ENCODE measurements at places on chromosomes 12 and 14.
A peak's percentile ranks its signal among the peaks of the same experiment; 100 is the strongest.

- no peak for DNase-seq
Measured at GRCh38 chr12:121279507-121279915, 17.0 kb downstream of the CAMKK2 start.

GRCh38 chr12:108914121-108914531 lies 34.2 kb downstream of the DAO start:
- no peak for DNase-seq

DNA sequence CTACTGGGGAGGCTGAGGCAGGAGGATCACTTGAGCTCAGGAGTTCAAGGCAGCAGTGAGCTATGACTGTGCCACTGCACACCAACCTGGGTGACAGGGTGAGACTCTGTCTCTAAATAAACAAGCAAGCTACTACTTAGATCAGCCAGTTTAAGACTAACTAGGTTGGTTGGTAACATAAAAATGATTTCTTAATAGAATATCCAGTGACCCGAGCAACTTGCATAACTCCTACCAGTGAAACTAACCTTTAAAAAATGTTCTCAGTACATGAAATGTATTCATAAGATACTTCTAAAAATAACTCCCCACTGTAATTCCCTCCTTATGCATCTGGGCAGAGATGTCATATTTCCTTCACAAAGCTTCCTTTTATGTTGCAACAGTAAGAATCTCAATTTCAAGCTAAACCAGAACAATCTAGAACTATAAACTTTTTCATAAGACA lies 15.9 kb downstream of the TAOK3 start:
- no peak for DNase-seq

- DNase-seq: no peak
Measured at GRCh38 chr14:76585616-76586015, 175.7 kb upstream of the VASH1 start.

- DNase-seq: no peak
Measured at GRCh38 chr12:121165316-121165715, 32.6 kb downstream of the P2RX7 start.

- no peak for DNase-seq
Measured at GRCh38 chr14:99568567-99569560, 35.1 kb downstream of the CCDC85C start.

GRCh38 chr12:41466300-41466699 lies 278.2 kb downstream of the PDZRN4 start:
- DNase-seq: no peak

- no peak for DNase-seq
Measured at GRCh38 chr12:124898923-124899294, 15.5 kb downstream of the UBC start.

DNA sequence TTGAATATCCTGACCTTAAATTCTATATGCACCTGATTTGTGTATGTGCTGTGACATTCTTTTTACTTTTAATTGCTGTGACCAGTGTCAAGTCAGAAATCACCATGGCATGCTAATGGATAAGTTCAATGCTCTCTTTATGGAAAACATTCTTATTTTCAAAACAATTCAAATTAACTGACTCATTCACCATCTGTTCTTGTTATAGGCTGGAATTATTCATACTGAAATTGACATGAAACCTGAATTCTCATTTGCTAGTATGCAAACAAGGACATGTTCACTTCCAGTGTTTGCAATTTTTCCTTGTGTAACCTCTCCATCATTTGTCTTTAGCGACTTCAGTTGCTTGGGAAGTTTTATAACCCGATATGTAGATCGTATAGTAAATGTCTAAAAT lies at the start of gene TAS2R30:
Gene TAS2R30, minus strand, starts transcription at position 340 of the 400 bp plus-strand sequence. CDS start 400 bp downstream, outside the sequence.
- DNase-seq: no peak

DNA sequence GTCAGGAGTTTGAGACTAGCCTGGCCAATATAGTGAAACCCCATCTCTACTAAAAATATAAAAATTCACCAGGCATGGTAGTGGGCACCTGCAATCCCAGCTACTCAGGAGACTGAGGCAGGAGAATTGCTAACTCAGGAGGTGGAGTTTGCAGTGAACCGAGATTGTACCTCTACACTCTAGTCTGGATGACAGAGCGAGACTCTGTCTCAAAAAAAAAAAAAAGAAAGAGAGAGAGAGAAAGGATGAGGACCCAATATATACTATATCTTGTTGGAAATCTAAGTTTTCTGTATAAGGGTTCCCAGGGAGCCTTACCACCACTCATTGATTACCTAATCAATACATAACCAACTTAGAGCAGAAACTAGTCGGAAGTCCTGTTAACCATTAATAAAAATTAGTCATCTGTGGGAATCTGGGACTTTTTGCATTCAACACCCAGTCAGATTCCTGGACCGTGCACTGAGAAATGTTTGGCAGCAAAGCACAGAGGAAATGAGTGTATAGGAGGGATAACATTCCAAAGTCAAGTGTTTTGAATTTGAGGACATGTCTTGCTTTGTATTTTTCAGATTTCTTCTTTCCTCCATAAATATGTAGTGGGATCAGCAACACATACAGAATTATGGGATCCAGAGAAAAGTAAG lies 44.8 kb upstream of the NR2C1 start:
- no peak for DNase-seq

GRCh38 chr12:109739747-109740693 lies 26.4 kb downstream of the FAM222A start:
- DNase-seq: no peak

GRCh38 chr12:52090291-52090690 lies 10.8 kb downstream of the SMIM41 start:
- DNase-seq: peak; percentile 69

GRCh38 chr14:95442633-95443021 lies 73.8 kb downstream of the SYNE3 start:
- peak; percentile 70 for DNase-seq

GRCh38 chr14:37246427-37246829 lies 48.7 kb downstream of the MIPOL1 start:
- DNase-seq: peak; percentile 35

- DNase-seq: no peak
Measured at GRCh38 chr12:131850856-131851559, 22.8 kb downstream of the MMP17 start.

DNA sequence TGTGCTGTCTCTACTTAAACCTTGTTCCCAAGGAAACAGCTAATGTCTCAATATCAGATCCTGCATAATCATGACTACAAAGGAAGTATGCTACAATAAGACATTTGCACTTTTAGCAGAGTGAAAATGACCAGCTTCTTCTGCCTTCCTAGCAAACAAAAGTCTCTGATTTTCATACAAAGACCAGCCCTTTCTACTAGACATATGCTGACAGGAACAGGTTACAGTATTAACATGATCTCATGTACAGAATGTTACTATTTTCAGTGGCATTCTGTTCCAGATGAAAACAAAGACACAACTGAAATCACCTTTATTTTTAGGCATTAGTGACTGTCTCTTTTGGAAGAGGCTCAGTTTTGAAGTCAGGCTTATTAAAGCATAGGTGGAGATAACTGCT lies 228.6 kb downstream of the MED13L start:
- DNase-seq: no peak

- no peak for DNase-seq
Measured at GRCh38 chr12:14635776-14636175, 60.6 kb downstream of the GUCY2C start.

DNA sequence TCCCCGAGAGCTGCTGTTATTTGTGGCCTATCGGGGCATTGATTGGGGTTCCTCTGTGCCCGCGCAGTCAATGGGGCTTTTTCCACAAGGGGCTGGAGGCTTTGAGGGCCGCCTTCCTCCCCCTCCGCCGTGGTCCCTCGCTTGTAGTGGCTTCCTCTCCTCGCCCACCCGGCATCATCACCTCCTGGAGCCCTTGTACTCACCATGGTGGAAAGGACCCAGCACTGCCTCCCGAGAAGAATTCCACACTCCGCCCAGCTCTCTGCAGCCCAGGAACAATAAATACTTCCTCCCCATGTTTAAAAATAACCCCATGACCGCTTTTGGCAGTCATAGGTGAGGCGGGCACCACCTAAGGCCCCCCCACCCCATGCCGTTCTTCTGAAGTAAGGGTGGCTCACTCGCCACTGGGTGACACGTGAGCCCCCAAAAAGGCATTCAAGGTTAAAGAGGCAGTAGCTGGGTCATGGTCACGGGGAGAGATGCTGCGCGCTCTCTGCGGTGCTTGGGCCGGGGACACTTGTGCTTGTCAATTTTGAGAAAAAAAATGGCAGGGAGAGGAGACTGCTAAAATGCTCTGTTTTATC lies at the start of gene MYL2:
Gene MYL2, minus strand, starts transcription at position 256 of the 587 bp plus-strand sequence. Its CDS starts 50 bp downstream, at position 206.
- no peak for DNase-seq

DNA sequence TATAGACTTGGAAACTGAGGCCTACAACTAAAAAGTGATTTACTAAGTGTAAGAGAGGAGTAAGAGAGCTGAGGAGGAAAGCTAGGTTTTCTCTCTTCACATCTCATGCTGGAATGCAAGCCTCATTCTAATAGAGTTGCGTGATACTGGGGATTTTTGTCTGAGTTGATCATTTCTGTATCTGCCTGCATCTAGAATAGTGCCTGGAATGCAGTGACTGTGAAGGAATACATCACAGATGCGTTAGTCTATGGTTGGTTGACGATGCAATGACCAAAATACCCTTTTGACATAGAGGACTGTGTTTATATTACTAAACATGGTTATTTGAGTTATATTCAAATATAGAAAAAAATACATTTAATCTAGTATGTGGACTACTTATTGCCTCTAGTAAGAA lies 9.2 kb upstream of the TMEM117 start:
- DNase-seq: no peak

DNA sequence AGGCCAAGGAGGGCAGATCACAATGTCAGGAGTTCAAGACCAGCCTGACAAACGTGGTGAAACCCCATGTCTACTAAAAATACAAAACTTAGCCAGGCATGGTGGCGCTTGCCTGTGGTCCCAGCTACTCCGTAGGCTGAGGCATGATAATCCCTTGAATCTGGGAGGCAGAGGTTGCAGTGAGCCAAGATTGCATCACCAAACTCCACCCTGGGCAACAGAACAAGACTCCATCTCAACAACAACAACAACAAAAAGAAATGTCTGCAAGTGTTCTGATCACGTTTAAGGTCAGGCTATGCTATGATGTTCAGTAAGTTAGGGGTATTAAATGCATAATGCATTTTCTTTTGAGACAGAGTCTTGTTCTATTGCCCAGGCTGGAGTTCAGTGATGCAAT lies 6.7 kb upstream of the PLD4 start:
- no peak for DNase-seq

GRCh38 chr14:77036484-77037214 lies 8.1 kb upstream of the IRF2BPL start:
- no peak for DNase-seq

GRCh38 chr12:116471544-116471943 lies 87.6 kb upstream of the MAP1LC3B2 start:
- no peak for DNase-seq

GRCh38 chr12:121781484-121781997 lies 11.9 kb downstream of the RHOF start:
- DNase-seq: no peak

DNA sequence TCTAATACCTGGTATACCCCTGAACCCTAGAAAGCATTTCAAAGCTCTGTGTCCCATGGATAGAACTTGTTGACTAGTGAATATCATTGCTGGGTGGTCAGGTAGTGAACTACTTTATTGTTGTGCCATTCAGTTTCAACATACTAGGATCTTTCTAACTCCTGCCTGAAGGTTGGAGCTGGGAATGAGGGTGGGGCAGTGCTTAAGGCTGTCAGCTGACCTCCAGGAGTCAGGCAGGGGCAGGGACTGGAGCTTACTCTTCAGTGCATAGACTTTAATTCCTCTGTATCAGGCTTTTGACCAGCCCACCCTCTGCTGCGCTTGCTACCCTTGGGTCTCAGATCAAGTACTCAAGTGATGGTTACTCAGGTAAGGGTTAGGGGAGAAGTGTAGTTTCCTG lies 102.6 kb upstream of the RFX4 start:
- no peak for DNase-seq

DNA sequence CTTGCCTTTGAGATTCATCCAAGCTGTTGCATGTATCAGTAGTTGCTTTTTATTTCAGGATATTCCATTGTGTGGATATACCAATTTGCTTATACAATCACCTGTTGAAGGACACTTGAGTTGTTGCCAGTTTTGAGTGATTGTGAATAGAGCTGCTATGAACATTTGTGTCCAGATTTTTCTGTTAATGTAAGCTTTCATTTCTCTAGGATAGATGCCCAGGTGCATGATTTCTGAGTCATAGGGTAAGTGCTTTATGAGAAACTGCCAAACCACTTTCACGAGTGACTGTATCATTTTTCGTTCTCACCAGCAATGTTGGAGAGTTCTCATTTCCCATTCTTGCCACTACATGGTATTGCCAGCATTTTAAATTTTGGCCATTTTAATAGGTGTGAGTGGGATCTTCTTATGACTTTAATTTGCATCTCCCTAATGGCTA lies 434.6 kb upstream of the RGS6 start:
- DNase-seq: peak; percentile 12

GRCh38 chr12:26507613-26508012 lies 312.2 kb downstream of the SSPN start:
- no peak for DNase-seq

GRCh38 chr12:132444283-132444682 lies 45.7 kb upstream of the FBRSL1 start:
- DNase-seq: no peak

DNA sequence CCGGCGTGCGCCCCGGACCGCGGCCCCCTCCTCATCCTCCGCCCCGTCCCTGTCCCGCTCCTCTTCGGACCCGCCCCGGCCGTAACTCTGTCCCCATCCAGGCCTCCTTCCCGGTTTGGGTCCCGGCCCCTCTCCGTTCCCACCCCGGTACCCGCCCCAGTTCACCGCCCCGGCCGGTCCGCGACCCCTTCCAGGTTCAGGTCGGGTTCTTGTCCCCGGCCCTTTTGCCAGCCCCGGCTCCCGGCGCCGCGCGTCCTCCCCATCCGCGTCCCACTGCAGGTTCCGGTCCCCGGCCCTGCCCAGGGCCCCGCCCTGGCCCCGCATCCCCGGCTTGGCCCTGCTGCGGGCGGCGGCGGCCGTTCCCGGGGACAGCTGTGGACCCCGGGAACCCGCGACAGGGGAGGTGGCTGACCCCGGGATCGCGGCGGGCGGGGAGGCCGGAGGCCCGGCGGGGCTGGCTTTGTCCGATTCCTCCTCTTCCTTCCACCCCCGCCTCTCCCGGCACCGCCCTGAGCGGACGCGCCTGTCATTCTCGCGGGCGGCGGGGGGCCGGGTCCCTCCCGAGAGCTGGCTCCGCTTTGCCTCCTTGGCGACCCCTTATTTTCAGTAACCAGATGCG lies 601 bp downstream of the KLC1 start:
- DNase-seq: no peak

GRCh38 chr14:61528591-61529021 lies 166.7 kb upstream of the HIF1A start:
- no peak for DNase-seq

DNA sequence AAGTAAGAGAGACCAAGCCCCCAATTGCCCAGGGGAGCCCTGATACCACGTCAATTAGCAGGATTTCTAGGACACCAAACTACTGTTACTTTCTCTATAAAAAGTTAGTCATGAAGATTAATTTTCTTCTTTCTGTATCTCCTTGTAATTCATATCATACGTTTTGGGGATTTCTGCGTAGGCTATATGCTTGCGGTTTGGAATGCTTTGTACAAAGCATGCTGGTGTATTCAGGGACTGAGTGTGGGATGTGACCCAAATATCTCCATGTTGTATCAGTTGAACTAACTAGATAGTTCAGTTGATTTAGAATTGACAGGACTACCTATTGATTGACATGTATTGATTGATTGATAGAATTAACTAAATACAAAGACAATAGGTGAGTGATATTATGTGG lies 7.7 kb downstream of the GPR33 start:
- no peak for DNase-seq
